CD4-positive, alpha-beta memory T cell (primary cell): ENCODE measurements at places on chromosomes 2 and 18.

- no peak overlapping the region for H3K27ac ChIP-seq
- no peak overlapping the region for H3K4me3 ChIP-seq
- no peak for DNase-seq
- H3K36me3 ChIP-seq: no peaks in the 10 kb centered on the region
- no peaks in the 10 kb centered on the region for H3K4me1 ChIP-seq
These were observed 67.1 kb upstream of the DSG1 start for GRCh38 chr18:31250902-31251301.

- peak overlapping the region; percentile 37 for H3K27ac ChIP-seq
- H3K4me1 ChIP-seq: peaks cover 38% of the 10 kb centered on the region
- peak overlapping the region; percentile 25 for H3K4me3 ChIP-seq
- H3K27me3 ChIP-seq: no peaks in the 10 kb centered on the region
- peak; percentile 41 for DNase-seq
These were observed 104.4 kb upstream of the STK17B start for GRCh38 chr2:196275646-196276352.

DNA sequence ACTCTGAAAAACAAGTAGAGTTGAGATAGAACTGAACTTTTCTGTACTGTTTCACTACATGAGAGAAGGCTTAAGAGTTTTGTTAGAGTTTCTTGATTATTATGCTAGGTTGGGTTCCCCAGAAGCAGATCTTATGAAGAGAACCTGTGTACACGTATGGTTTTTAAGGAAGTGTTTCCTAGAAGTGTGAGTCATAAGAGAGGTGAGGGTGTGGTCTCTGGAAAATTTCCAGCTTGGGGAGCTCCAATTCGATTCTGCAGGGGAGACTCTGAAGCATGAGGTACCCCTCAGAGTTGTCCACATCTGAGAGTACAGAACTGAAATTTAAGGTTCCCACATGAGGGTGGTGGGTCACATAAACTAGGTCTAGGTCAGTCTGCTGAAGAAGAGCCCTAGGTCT is 83.3 kb upstream of the MAP2 start:
- no peaks in the 10 kb centered on the region for H3K4me1 ChIP-seq
- H3K4me3 ChIP-seq: no peak overlapping the region
- no peaks in the 10 kb centered on the region for H3K36me3 ChIP-seq
- no peak overlapping the region for H3K27ac ChIP-seq
- no peaks in the 10 kb centered on the region for H3K27me3 ChIP-seq

- no peaks in the 10 kb centered on the region for H3K4me1 ChIP-seq
- no peak overlapping the region for H3K27ac ChIP-seq
- H3K36me3 ChIP-seq: no peaks in the 10 kb centered on the region
- H3K27me3 ChIP-seq: no peaks in the 10 kb centered on the region
- no peak overlapping the region for H3K4me3 ChIP-seq
These were observed 583.0 kb downstream of the ERBB4 start for GRCh38 chr2:211955648-211956047.

DNA sequence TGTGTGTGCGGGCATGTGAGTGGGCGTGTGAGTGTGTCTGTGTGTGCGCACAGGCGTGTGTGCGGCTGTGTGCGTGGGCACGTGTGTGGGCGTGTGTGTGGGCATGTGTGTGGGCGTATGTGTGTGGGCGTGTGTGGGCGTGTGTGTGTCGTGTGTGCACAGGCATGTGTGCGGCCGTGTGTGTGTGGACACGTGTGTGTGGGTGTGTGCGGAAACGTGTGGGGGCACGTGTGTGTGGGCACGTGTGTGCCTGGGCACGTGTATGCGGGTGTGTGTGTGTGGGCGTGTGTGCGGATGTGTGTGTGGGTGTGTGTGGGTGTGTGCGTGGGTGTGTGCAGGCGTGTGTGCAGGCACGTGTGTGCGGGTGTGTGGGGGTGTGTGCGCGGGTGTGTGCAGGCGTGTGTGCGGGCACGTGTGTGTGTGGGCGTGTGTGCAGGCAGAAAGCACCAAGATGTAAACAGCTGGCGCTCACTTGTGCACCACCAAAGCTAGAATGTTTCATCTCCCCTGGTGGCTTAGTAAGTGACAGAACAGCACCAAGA is 31.2 kb upstream of the ALKAL2 start:
- no peak overlapping the region for H3K27ac ChIP-seq
- no peaks in the 10 kb centered on the region for H3K27me3 ChIP-seq
- no peak overlapping the region for H3K4me3 ChIP-seq
- no peaks in the 10 kb centered on the region for H3K36me3 ChIP-seq

DNA sequence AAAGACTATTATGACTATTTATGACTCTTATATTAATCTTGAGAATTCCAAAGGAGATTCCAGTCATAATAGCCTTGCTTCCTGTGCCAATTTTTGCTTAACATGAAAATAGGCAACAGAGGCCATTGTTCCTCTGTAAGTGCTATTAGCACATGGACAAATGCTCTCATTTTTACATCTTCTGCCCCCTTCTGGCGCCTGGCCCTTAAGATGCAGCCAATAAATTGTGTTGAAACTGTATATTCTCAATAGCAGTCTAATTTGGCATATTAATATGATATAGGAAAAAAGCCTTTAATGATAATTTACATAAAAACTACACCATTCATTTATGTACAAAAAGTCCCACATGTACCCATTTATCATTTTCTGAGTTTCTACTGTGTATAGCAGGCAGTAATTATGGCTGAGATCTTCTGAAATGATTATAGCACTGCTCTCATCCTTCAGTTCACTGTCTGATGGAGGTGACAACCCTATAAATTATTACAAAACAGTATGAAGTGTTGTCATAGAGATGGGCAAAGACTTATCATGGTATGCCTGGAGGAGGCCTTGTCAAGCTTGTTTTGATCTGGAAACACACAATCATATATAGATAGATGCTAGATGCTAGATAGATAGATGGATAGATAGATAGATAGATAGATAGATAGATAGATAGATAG is 613.3 kb downstream of the TSN start:
- no peak for DNase-seq
- H3K4me3 ChIP-seq: no peak overlapping the region
- H3K4me1 ChIP-seq: no peaks in the 10 kb centered on the region
- H3K27ac ChIP-seq: no peak overlapping the region
